ENCODE measurements at places on chromosomes 2 and 18. TPM values are rescaled to one million over a fixed set of nuclear protein-coding genes. Genes with fewer than 3 reads are reported as not detected.
A peak's percentile ranks its signal among the peaks of the same experiment; 100 is the strongest.

- DNase-seq: no peak
- H3K36me3 ChIP-seq: no peaks in the 10 kb centered on the region
- peaks cover 28% of the 10 kb centered on the region for H3K27me3 ChIP-seq
- H3K4me3 ChIP-seq: no peak overlapping the region
- no peaks in the 10 kb centered on the region for H3K4me1 ChIP-seq
- H3K27ac ChIP-seq: no peak overlapping the region
Observed at GRCh38 chr2:118431165-118431517, 342.9 kb downstream of the INSIG2 start.

GRCh38 chr2:53987336-53987921 is 16.6 kb upstream of the PSME4 start:
- H3K27ac ChIP-seq: peak overlapping the region; percentile 44
- H3K36me3 ChIP-seq: peaks cover 9% of the 10 kb centered on the region
- H3K27me3 ChIP-seq: no peaks in the 10 kb centered on the region
- no peak for DNase-seq

- no peak overlapping the region for H3K4me3 ChIP-seq
- H3K27ac ChIP-seq: no peak overlapping the region
- no peaks in the 10 kb centered on the region for H3K36me3 ChIP-seq
- DNase-seq: no peak
Observed at GRCh38 chr18:80232710-80233109, 14.6 kb downstream of the PARD6G start.

GRCh38 chr2:66048667-66049066 is 386.3 kb upstream of the MEIS1 start:
- peaks cover 7% of the 10 kb centered on the region for H3K27me3 ChIP-seq
- no peak overlapping the region for H3K27ac ChIP-seq
- H3K36me3 ChIP-seq: no peaks in the 10 kb centered on the region
- no peaks in the 10 kb centered on the region for H3K4me1 ChIP-seq
- DNase-seq: no peak

DNA sequence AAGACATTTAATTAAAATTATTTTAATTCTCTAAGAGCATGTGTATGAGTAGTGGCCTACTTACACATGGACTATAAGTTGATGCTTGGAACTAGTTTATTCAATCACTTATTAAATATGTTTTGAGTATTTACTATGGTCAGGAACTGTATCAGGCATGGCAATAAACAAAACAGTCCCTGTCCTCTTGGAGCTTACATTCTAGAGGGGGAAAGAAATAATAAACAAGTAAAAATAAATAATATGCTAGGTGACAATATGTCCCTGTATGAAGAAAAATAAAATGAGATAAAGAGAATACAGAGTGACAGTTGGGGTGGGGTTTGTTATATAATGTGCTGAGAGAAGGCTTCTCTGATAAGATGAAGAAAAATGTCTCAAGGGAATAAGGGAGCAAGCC is 74.5 kb downstream of the MYO3B start:
- DNase-seq: no peak
- peaks cover 56% of the 10 kb centered on the region for H3K27me3 ChIP-seq
- no peak overlapping the region for H3K27ac ChIP-seq
- no peaks in the 10 kb centered on the region for H3K36me3 ChIP-seq
- H3K4me3 ChIP-seq: no peak overlapping the region
- no peaks in the 10 kb centered on the region for H3K4me1 ChIP-seq

GRCh38 chr2:29618024-29618423 is 303.4 kb downstream of the ALK start:
- H3K27me3 ChIP-seq: peaks cover 36% of the 10 kb centered on the region
- no peak overlapping the region for H3K4me3 ChIP-seq
- no peaks in the 10 kb centered on the region for H3K4me1 ChIP-seq

DNA sequence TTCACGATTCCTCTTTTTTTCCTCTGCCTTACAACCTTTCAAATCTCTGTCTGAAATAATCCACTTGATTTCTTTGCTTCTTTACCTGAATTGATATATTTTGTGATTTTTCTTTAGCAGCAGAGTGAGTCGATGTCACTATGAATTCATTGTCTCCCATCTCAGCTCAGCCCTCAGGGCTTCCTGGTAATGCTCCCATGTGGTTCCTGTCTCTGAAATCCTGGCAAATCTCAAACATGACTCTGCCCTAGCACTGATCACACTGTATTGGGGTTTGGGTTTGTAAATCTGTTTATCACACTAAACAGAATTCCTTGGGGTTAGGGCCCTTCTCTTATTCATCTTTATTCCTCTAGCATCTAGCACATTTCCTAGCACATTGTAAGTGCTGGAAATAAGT is 43.0 kb upstream of the MSTN start:
- H3K36me3 ChIP-seq: no peaks in the 10 kb centered on the region
- DNase-seq: no peak
- H3K27me3 ChIP-seq: no peaks in the 10 kb centered on the region
- no peak overlapping the region for H3K4me3 ChIP-seq
- H3K4me1 ChIP-seq: no peaks in the 10 kb centered on the region

DNA sequence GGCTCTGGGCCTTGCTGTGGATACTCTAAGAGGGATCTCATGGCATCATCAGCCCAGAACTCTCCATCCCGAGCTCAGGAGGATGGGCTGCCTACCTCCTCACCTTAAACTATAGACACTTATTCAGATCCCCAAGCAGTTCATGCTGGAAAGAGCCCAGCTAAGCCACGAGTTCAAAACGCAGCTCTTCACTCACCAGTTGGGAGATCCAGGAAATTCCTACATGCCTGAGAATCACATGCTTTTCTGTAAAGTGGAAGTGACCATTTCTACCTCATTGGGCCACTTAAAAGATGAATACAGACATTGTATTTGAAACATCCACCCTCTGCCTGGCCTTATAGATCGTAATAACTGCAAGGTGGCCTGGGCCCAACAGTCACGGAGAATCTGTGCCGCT is 6.6 kb downstream of the ATOH8 start:
- H3K27me3 ChIP-seq: no peaks in the 10 kb centered on the region
- no peak for DNase-seq
- H3K4me3 ChIP-seq: peak overlapping the region; percentile 98
- peaks cover 99% of the 10 kb centered on the region for H3K4me1 ChIP-seq
- H3K36me3 ChIP-seq: peaks cover 29% of the 10 kb centered on the region

- H3K4me1 ChIP-seq: no peaks in the 10 kb centered on the region
- H3K36me3 ChIP-seq: no peaks in the 10 kb centered on the region
- H3K27me3 ChIP-seq: peaks cover 25% of the 10 kb centered on the region
- H3K27ac ChIP-seq: no peak overlapping the region
Observed at GRCh38 chr2:170493426-170494097, 221.6 kb upstream of the SP5 start.

DNA sequence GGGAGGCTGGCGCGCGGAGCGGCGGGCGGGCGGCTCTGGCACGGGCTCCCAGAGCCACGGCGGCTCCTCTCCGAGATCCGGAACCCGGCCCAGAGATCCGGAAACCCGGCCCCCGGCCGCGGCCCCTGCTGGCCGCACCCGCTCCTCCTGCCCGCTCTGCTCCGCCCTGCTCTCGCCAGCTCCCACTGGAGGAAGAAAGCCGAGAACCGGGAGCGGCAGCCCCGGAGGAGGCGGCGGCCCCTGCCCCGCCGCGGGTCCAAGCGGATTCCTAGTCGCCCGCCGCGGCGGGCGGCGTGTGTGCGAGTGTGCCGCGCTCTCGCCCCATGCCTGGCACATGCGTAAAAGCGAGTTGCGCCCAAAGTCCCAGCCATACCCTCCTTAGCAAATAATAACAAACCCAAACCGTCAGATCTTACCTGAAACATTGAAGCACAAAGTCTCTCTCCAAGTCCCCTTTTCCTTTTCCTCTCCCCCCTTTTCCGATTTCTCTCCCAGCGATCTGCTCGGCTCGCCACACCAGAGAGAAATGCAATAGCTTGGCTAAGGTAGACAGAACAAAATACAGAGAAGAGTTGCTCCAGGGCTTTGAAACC is 108.7 kb upstream of the KCTD1 start:
- H3K36me3 ChIP-seq: no peaks in the 10 kb centered on the region
- peaks cover 28% of the 10 kb centered on the region for H3K27me3 ChIP-seq
- peak overlapping the region; percentile 92 for H3K27ac ChIP-seq

Gene SPC25
- total RNA-seq: 0.60 TPM

Gene ALKAL2
- 1.1 TPM for total RNA-seq

Gene NETO1
- not detected for total RNA-seq

Gene UGT1A8
- total RNA-seq: not detected
